Hematopoietic multipotent progenitor cell treated with erythropoietin and hydrocortisone succinate and interleukin-3 and kit ligand, for 15 days (in vitro differentiated cells): ENCODE measurements at places on chromosomes 3 and 15.

GRCh38 chr15:85457392-85457968 lies 77.1 kb downstream of the AKAP13 start:
- DNase-seq: no peak

DNA sequence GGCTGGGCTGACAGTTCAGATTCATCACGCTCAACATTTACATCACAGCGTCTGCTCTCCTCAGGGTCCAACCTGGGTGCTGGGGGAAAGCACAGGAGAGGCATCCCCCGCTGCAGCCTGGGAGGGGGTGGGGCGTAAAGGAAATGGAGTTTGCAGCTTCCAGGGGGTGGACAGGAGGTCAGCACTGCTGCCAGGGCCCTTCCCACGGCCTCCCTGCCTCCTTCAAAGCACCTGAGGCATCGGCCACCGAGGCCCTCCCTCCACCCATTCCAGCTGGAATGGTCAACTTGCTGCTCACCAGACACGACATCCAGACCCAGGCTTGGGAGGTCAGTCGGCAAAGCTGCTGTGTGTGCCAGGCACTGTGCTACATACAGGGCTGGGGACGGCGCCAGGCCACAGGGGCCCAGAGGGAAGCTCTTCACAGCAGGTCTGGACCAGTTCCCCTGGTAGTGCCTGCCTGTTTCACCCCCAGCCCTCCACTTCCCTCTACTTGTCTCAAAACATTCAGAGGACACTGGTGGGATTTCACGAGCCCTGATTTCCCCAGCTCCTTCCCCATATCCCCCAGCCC lies 120.7 kb downstream of the ANP32A start:
- no peak for DNase-seq

- DNase-seq: no peak
Observed at GRCh38 chr3:172568701-172569100, 45.5 kb upstream of the TNFSF10 start.

DNA sequence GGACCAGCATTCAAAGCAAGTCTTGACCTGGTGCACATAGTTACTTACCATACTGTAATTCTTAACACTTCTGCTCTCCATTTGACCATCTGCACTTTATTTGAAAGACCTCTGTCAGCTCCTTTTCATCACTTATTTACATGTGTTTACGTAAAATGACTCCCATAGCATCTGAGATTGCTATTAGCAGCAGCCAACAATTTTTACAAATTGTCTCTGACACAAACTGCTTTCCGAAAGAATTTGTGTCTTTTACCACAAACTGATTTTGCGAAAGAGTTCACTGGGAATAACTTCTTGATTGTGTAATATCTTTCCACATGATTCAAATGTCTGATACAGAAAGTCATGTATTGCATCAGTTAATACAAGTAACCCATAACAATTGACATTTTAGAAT lies 144.1 kb upstream of the PEX5L start:
- DNase-seq: no peak

GRCh38 chr3:176789281-176789705 lies 408.0 kb downstream of the TBL1XR1 start:
- no peak for DNase-seq

- no peak for DNase-seq
Observed at GRCh38 chr15:63221346-63221745, 31.9 kb downstream of the RAB8B start.

DNA sequence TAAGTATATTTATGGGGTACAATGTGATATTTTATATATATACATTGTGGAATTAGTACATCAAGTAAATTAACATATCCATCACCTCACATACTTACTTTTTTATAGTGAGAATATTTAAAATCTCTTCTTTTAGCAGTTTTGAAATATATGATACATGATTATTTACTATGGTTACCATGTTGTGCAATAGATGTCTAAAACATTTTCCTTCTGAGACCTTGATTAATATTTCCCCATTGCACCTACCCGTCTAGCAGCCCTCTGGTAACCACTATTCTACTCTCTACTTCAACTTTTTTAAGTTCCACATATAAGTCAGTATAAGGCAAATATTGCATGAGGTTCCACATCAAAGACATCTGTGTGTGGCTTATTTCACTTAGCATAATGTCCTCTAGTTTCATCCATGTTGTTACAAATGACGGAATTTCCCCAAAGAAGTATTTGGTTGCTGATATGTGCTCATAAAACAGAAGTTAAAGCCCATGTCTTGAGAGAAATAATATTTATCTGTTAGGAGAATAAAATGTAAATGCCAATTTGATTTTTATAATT lies 29.6 kb upstream of the NFKBIZ start:
- no peak for DNase-seq

DNA sequence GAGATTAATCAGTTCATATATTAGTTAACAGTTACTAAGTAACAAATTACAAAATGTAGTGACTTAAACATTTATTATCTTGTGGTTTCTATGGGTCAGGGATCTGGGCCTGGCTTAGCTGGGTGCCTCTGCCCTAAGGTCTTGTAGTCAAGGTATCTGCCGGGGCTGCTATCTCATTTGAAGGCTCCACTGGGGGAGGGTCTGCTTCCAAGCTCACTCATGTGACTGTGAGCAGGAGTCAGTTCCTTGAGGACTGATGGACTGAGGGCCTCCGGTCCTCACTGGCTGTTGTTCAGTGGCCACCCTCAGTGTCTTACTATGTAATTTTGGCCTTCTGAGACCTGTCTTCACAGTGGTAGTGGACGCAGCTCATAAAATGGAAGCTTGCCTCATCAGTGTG lies 135.9 kb upstream of the PLXNA1 start:
- no peak for DNase-seq

- no peak for DNase-seq
Observed at GRCh38 chr3:31917303-31918005, 63.6 kb downstream of the OSBPL10 start.

GRCh38 chr15:44666210-44667038 lies 3.0 kb upstream of the SPG11 start:
- DNase-seq: no peak

GRCh38 chr15:55715355-55716076 lies 27.4 kb downstream of the PRTG start:
- DNase-seq: no peak

GRCh38 chr3:10017636-10018292 lies 8.5 kb upstream of the FANCD2 start:
- no peak for DNase-seq

- DNase-seq: peak; percentile 78
Observed at GRCh38 chr15:98776607-98777281, 128.4 kb downstream of the IGF1R start.

DNA sequence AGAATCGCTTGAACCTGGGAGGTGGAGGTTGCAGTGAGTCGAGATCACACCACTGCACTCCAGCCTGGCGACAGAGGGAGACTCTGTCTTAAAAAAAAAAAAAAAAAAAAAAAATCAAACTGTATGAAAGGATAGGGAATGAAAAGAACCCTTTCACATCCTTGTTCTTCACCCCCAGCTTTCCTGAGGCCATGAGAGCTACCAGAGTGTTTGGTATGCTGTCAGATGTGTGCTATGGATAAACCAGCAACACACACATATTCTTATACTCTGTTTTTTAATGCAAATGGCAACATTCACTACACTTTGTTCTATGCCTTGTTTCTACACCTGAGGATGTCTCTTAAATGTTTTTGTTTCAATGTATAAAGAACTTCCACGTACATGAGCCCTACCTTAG lies 33.5 kb downstream of the RPL22L1 start:
- DNase-seq: no peak

GRCh38 chr3:36210840-36211651 lies 169.3 kb upstream of the STAC start:
- no peak for DNase-seq

DNA sequence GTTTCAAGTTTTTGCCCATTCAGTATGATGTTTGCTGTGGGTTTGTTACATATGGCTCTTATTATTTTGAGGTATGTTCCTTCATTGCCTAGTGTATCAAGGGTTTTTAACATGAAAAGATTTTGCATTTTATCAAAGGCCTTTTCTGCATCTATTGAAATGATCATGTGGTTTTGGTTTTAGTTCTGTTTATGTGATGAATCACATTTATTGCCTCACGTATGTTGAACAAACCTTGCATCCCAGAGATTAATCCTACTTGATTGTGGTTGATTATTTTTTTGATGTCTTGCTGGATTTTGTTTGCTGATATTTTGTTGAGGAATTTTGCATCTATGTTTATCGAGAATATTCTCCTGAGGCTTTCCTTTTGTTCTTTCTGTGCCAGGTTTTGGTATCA lies 39.4 kb downstream of the TMCO5A start:
- no peak for DNase-seq

- DNase-seq: no peak
Observed at GRCh38 chr15:51907136-51907862, 64.3 kb downstream of the LEO1 start.

DNA sequence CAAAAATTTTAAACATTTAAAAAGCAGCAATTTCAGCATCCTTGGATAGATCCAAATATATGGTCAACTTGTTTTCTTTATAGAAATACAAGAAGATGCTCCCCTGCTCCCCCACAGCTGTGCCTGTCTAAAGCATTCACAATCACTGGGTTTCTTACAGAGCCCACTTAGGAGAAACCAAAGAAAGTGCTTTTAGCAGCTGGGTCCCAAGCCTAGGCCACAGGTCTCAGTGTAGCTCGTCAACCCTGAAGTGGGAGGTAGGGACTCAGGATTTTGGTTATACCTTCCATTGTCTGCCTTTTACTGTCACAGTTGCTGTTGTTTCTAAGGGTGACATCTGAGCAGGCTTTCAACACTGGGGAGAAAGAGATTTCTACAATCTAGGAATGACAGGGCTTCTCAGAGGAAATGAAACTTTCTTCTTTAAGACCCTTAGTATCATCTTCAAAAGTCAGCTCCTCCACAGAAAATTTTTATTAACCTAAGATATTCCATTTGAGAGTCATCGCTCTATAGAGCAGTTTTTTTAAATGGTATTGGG lies 199.3 kb upstream of the CMC1 start:
- DNase-seq: no peak

DNA sequence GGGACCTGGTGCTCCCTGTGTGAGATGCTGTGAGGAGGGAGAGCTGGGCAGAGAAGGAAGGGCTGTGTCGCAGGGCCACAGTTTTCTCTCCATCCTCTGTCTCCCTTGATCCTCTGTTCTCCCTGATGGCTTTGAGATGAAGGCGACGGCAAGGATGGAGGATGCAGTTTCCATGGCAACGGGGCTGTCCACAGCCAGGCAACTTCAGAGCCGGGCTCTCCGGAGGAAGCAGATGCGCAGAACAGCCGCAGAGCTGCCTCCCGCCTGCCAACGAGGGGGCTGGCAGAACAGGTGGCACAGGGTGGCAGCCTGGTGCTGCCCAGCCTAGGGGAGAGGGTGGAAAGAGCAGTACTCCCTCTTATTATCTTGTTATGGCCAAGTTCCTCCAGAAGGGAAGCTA lies 9.9 kb upstream of the GRM2 start:
- no peak for DNase-seq

GRCh38 chr3:63364910-63365309 lies 86.8 kb downstream of the SYNPR start:
- no peak for DNase-seq

GRCh38 chr15:45185903-45186770 lies 1.6 kb downstream of the SHF start:
- no peak for DNase-seq

DNA sequence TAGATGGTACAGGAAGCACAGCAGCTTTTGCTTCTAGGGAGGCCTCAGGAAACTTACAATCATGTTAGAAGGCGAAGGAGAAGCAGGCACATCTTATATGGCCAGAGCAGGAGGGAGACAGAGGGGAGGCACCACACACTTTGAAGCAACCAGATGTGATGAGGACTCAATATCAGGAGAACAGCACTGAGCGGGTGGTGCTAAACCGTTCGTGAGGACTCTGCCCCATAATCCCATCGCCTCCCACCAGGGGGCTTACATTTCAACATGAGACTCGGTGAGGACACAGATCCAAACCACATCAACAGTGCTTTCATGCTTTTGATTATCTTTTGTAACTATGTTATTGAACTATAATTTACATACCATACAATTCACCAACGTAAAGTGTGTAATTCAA lies 7.6 kb upstream of the TMEM44 start:
- peak; percentile 19 for DNase-seq

DNA sequence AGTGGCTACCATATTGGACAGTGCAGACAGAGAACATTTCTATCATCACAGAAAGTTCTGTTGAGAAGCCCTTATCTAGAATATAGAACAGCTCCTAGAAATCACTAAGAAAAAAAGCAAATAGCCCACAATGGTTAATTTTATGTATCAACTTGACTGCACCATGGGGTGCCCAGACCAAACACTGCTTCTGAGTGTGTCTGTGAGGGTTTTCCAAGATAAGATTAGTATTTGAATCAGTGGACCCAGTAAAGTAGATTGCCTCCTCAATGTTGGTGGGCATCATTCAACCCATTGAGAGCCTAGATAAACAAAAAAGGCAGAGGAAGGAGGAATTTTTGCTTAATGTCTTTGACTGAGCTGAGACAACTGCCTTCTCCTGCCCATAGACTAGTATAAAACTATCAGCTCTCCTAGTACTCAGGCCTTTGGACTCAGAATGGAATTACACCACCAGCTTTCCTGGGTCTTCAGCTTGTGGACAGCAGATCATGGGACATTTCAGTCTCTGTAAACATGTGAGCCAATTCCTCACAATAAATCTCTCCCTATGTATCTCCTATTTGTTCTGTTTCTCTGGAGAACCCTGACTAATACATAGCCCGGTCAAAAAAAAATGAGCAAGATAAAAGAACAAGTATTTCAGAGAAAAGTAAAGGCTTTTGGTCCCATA lies 55.9 kb upstream of the OXTR start:
- no peak for DNase-seq

DNA sequence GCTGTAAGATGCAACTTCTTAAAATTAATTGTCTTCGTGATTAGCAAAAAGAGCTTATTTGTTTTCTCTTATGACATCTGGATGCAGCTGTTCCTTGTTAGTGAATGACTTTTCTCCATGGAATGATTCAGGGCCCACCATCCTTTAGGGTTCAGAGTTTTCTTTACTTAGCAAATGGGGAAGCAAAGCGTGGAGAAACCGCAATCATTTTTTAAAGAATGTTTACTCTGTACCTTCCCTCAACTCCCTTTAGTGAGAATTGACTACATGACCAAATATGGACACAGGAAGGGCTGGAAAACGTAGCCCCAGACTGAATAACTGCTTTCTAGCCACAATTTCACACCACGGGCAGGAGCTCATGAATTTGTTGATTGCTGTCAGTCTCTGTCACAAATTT lies 130.1 kb downstream of the EDEM1 start:
- no peak for DNase-seq

GRCh38 chr15:50107591-50108408 lies 11.2 kb downstream of the ATP8B4 start:
- no peak for DNase-seq

GRCh38 chr3:95028688-95029087 lies 965.8 kb downstream of the NSUN3 start:
- DNase-seq: no peak

GRCh38 chr3:61733000-61733399 lies 171.6 kb downstream of the PTPRG start:
- DNase-seq: no peak

DNA sequence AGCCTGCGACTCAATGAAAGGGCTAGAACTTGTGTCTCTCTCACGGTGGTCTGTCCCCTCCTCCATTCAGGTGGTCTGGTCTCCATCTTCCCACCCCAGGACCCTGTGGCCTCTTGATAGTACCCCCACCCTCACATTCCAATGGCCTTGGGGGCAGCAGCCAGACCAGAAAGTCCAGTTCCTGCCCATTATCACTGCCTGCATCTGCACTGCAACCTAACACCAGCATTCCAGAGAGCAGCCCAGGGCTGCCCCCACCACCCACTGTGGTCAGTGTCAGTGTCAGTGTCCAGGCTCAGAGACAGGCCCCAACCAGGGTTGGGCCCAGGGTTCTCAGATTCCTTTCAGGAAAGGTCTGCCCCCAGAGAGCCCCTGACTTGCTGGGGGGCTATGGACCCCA lies 12.6 kb downstream of the IGDCC3 start:
- no peak for DNase-seq
